ENCODE measurements at places on chromosomes 12 and 14.

DNA sequence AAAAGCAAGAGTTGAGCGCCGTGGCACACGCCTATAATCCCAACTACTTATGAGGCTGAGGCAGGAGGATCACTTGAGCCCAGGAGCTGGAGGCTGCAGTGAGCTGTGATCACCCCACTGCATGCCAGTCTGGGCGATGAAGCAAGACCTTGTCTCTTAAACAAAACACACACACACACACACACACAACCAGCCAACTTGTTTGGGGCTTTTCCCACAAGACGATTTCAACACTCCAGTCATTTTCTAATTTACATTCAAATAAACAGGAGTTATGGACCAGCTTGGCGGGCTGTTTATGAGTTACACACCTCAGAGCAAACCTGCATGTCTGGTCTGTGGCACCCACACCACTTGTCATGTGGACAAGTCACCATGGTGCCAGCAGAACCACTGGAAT, 6.7 kb downstream of the GLTP start:
- DNase-seq: no peak

DNA sequence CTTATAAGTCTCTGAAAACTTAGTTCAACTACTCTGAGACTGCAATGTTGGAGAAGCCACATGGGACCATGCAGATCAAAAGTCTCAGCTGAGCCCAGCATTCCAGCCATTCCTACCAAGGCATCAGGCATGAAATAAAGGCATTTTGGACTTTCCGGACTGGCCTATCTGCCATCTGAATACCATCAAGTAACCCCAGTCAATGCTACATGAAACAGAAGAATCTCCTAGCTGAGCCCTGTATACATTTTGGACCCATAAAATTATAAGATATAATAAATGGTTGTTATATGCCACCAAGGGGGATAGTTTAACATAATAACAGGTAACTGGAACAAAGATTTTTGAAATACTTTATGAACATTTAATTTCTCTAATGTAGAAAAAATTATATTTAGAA, 9.3 kb upstream of the TMEM260 start:
- DNase-seq: no peak

DNA sequence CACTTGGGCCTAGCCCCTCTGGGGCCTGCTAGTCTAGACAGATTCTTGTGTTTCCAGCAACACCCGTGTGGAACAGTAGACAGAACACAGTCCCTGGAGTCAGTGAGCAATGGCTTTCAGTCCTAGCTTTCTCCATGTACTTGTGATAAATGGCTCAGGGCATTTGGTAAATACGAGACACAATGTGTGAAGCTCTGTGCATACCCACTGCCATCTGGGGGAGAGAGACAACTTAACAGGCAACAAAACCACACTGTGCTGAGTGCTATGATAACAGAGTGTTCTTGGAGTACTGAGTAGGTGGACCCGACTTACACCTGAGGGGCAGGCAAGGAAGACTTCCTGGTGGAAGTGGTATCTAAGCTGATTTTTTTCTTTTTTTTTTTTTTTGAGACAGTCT, 86.3 kb upstream of the TBX3 start:
- DNase-seq: no peak

GRCh38 chr12:55818886-55819285, 1.0 kb downstream of the ORMDL2 start:
- DNase-seq: no peak

DNA sequence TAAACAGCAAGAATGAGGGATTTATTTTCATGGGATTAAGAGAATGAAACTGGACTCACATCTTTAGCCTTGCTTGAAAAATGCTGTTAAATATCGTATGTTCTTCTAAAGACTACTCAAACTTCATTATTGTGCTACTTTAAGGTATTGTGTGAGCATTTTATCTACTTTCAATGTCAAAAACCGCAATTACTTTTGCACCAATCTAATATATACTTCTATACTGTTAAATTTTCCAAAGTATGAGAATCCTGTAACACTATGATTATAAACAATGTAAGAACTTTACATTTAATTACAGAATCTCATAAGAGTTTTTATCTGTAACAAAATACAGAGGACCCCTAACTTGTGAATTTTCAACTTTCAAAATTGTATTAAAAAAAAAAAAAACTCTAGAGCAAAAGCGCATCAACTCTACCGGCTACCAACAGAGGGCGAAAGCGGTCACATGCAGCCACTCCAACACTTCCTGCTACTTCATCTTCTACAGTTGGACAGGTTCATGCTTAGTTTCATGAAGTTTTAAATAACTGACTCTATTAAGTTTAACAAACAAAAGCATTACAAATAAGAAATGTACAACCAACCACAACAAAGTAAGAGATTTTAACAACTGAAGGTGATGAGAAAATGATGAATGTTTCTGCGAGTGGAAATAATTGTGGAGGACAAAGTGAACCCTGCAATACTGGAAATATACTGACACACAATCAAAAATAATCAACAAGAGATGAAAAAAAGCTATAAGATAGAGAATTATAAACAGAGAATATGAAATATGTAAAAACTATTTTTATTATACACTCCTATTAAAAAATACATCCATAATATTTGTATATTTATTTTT, 210.9 kb downstream of the MED13L start:
- DNase-seq: peak; percentile 33

GRCh38 chr12:108060067-108060466, 69.0 kb upstream of the WSCD2 start:
- DNase-seq: no peak

GRCh38 chr14:22018890-22019289, 345.3 kb upstream of the OR4E1 start:
- DNase-seq: no peak

Data from activated T-cell treated with anti-CD3 and anti-CD28 coated beads for 1 hour (primary cell).